Effector memory CD8-positive, alpha-beta T cell (primary cell): ENCODE measurements at places on chromosomes 3 and 15.

DNA sequence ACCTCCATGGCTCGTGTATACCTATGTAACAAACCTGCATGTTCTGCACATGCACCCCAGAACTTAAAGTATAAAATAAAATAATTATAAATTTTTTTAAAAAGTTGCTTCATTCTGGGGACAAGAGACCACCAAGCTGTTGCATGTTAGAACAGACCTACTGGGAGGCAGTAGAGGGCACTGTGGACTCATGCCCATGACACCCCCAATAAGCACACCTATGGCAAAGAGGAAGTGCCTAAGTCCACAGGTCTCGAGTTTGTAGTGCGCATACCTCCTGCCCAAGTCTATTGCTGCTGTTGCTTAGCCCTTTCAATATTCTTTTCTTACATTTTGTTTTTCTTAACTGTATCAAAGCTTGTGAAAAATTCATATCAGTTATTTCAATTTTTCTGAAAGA, 267.9 kb upstream of the THBS1 start:
- DNase-seq, result no peak

- DNase-seq, result no peak
Observed at GRCh38 chr3:141373768-141374526, 5.6 kb downstream of the ZBTB38 start.

DNA sequence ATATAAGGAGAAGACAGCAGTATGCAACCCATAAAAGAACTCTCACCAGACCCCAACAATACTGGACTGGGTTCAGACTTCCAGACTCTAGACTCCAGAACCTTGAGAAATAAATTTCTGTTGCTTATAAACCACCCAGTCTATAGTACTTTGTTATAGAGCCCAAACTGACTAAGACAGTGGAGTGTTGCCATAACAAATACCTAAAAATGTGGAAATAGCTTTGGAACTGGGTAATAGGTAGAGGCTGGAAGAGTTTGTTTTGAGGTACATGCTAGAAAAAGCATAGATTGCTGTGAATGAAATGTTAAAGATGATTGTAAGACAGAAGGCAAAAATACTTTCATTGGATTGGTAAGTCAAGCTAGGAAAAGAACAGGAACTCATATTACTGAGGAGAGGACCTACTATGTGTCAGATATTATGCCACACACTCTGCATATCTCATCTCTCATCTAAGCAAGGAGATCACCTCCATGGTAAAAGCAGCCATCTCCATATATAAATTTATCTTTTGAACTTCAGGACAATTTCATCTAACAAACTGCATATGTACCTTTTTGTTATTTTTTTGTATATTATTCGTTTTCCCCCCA, 67.4 kb upstream of the FNDC3B start:
- DNase-seq, result no peak

- DNase-seq, result no peak
Observed at GRCh38 chr3:169545606-169546005, 117.9 kb downstream of the MECOM start.

DNA sequence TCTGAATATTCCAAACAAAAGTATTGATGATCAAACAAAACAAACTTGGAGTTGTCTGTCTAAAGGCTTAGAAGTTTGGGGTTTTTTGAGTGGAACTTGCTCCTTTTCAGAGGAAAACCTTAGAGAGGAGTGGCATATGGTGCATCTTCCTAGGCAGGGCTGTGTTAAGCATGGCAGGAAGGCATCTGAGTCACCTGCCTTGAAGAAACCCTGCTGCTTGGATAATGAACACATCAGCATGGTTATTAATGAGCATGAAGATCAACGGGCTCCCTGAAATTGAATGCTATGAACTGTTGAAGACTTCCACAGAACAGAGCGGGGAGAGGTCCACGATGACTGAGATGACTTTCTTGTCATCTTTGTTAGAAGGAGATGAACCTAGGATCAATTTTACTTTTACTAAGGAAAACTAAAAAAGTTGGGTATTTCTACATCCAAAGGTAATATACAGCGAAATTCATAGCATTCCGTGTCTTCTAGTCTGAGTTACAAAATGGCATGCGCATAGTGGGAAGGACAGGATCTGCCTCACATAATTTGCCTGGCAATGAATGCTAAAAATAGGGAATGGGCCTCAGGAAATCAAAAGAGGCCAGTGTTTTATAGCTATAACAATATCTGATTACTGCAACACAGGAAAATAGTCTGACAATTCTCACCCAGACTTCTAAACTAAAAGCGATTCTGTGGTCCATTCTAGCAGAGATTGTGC, 11.6 kb upstream of the TMED3 start:
- DNase-seq, result no peak

GRCh38 chr3:24687671-24688070, 193.0 kb upstream of the THRB start:
- no peak for DNase-seq

DNA sequence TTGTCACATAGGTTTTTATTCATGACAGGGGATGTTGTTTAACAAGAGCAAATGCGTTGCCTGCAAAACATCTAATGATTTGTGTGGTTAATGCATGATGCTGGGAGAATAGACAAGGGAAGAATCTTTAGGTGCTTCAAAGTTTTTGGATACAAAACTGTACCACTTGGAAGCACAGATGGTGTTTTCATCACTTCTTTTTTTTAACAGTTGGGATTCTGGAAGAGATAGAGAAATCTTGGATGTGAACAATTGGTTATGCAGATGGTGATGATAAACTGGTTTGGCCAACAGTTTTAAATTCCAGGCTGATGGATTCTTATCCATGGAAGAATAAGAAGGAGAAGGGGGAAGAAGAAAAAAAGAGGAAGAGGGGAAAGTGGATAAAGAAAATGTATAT, 379.4 kb downstream of the KCNH8 start:
- no peak for DNase-seq

DNA sequence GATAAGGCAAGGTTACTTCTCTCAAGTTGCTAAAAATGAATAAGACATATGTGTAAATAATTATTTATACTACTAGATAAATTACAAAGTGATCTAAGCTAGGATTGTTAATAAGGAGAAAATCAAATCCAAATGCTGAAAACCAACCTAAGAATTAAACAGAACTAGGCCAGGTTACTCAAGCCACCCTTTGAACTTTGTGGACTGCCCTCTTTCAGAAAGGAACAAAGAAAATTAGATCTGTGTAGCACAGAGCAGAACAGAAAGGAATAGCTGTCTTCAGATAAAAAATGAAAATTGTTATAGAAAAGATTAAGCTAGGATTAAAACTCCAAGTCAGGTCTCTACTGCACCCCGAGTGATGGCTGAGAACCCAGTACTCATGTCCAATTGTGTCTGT, 158.2 kb upstream of the LRIG1 start:
- no peak for DNase-seq

DNA sequence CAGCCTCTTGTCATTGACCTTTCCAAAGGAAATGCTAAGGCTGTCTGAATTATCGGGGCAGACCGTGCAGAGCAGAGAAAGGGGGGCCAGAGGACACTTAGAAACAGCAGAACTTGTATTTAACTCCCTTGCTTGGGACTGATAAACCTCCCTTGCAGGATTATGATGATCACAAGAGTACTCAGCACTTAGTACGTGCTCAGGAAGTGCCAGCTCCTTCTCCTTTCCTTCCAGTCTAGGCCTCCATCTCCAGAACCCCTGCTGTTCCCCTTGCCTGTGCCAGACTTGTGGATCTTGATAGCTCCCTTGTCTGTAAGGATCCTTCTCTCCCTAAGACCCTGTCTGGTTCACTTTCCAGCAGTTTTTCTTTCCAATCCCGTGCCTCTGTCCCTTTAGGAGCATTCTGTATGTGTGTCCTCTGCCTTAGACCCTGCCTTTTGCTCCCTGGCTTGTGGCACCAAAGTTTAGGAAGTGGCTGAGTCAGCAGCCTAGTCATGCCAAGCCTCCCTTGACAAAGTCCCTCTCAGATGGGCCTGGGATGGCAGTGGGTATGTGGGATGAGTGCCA, 747 bp downstream of the SORD start:
- no peak for DNase-seq

DNA sequence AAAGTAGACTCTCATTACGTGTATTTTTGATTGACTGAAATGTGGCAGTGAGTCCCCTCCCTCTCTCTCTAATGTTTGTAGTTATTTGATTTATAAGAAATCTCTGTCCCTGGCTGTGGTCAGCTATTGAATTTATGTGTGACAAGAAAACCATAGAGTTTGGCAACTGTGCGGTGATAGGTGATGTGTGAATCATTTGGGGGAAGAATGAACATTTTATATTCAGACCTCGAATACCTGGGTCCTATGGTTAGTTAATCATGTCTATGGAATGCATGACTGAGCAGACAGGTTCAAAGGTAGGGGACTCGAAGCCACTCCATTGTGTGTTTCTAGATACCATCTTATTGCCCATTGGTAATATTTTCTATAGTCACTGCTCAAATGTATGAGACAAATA, 712.1 kb downstream of the MECOM start:
- no peak for DNase-seq

DNA sequence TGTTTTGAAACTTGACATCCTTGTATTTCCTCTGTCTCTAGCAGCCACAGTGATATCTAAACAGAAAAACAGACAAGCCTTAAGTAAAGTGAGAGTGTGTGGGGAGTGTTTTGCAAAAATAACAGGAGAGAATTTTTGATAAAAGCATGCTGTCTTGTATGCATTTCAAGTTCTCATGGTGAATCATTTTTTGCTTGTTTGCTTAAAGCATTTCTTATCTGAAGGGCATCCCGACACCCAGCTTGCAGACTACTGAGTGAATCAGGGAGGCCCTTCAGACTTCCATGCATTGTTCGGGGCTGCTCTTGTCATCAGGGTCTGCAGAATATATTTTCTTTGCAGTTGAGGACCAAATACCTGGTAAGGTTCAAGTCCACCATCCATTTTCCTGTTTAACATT, 8.5 kb downstream of the CGNL1 start:
- DNase-seq, result no peak

- DNase-seq, result no peak
Observed at GRCh38 chr15:73681856-73682599, 2.2 kb upstream of the CD276 start.
